ENCODE measurements at places on chromosomes 2 and 18.
A peak's percentile ranks its signal among the peaks of the same experiment; 100 is the strongest.

- no peak for DNase-seq
Observed at GRCh38 chr18:11167778-11168177, 18.4 kb upstream of the PIEZO2 start.

DNA sequence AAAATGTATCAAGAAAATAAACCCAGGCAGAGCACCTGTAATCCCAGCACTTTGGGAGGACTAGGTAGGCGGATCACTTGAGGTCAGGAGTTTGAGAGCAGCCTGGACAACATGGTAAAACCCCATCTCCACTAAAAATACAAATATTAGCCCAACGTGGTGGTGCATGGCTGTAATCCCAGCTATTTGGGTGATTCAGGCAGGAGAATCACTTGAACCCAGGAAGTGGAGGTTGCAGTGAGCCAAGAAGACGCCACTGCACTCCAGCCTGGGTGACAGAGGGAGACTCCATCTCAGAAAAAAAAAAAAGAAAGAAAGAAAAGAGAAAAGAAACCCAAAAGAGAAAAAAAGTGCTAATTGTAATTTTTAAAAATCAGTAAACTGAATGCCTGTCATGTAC, 41.4 kb downstream of the DDX18 start:
- no peak for DNase-seq

- no peak for DNase-seq
Observed at GRCh38 chr2:200310545-200310971, 4.1 kb downstream of the SPATS2L start.

GRCh38 chr2:72011791-72012190, 135.9 kb downstream of the CYP26B1 start:
- DNase-seq: no peak

DNA sequence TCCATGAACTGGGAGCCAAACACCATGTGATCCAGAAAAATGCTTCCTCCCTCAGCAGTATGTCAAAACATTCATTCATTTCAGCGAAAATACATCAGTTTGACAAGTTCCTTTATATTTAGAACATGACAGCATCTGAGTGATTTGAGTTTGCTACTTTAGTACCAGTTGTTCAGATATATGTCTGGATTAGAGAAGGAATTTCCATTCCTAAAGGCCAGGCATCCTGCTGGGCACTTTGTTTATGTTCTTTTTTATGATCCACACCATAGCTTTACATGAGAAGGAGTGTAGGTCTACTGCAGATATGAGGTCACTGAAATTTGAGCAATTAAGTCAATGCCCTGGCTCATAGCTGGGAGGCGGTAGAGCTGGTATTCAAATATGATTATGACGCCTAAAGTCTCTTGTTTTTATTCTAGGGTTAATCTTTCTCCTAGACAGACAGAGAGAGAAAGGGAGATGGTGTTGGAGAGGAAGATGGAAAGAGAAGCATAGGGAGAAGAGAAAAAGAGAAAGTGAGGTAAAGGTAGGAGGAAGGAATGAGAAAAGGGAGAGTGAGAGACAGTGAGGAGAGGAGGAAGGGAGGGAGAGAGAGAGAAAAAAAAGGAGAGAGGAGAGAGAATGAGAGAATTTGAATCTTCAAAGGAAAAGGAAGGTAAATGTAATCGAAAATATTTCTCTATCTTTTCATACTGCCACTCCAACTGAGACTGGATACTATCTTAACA, 839.5 kb upstream of the FANCL start:
- DNase-seq: no peak

DNA sequence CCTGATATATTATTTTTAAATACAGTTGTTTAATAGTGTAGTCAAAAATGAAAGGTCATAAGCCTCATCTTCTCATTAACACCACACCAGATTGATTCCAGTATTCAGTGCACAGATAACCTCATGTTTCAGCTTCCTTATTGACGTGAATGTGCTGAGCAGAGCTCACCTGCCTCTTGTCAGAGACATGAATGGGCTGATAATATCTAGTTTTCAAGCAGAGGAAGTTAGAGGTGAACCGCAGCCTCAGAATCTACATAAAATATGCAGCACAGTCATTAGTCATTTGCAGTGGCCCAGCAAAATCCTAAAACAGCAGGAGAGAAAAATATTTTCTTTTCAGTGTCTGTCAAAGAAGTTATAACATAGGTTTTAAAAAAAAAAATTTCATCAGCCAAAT, 216.2 kb downstream of the GBX2 start:
- peak; percentile 74 for DNase-seq

DNA sequence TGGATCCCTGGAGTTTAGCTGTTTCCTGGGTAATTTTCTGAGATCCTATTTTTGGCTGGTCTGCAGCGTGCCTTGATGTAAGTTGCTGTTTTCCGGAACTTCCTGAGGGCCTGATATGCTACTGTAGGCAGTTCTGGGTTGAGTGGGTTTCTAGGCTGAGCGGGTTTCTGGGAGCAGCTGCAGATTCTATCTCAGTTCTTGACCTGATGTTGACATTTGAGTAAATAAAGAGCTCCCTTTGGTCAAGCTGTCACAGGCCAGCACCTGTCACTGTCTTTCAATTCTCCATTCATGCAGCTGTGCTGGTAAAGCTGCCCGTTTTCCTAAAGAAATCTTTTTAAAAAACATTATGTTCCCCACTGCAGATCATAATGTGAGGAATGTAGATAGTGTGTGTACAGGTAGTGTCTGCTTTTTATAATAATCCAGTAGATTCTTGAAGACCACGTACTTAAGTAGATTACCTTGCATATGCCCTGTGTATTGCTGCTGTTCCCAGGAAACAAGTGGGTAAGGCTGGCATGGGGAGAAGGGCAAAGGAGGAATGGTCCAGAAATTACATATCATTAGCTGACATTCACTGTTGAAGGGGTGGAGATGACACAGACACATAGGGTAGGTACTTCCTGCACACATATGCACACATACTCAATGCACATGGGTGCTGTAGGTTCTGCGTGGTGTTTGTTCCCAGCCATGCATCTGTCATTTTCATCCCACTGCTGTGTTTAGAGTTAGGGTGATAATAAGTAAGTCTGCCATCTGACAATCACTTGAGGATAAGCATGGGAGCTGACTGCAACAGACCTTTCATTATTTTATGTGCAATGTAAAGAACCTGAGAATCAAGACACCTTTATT, 25.9 kb downstream of the CD28 start:
- no peak for DNase-seq

GRCh38 chr18:36409779-36410178, 112.3 kb downstream of the FHOD3 start:
- DNase-seq: no peak

DNA sequence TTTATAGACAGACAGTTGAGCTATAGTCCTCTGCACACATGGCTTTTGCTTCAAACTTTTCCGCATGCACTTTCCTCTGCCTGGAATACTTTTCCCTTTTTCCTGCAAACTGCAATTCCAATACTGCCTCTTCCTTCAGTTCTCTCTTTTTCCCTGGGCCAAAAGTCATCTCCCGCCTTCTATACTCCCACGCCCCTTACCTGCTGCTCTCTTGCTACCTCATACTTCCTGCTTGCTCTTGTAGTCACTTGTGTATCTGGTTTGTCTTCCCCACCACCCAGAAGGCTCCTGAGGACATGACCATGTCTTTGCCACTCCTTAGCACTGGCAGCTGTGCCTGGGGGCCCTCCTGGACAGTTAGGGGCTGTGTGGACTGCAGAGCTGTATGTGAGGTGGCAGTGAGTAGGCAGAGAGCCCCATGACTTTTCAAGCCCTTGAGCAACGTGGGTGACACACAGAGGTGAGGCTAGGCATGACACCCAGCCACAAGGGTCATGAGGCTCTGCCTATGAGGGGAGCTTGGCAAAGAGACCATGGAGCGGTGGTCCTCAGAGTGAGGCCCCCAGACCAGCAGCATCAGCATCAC, 23.2 kb downstream of the SPEG start:
- DNase-seq: peak; percentile 20

- DNase-seq: no peak
Observed at GRCh38 chr2:231199219-231199618, 788 bp downstream of the ARMC9 start.

- DNase-seq: no peak
Observed at GRCh38 chr2:74551942-74552913, 1.5 kb downstream of the LOXL3 start.

DNA sequence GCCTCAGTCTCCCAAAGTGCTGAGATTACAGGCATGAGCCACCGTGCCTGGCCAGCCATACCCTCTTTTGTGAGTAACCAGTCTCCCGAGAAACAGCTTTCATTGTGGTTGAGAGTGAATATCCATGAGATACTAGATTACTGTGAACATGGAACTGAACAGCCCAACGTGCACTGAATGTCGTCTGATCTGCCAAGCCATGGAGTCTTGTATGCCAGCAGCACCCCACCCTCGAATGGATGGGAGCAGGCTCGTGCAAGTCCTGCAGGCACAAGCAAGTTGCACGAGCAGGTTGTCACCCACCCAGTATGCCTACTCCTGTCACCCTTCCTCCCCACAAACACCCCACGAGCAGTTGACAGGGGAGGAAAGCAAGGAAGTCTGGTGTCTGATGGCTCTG, 36.5 kb upstream of the TFCP2L1 start:
- no peak for DNase-seq

DNA sequence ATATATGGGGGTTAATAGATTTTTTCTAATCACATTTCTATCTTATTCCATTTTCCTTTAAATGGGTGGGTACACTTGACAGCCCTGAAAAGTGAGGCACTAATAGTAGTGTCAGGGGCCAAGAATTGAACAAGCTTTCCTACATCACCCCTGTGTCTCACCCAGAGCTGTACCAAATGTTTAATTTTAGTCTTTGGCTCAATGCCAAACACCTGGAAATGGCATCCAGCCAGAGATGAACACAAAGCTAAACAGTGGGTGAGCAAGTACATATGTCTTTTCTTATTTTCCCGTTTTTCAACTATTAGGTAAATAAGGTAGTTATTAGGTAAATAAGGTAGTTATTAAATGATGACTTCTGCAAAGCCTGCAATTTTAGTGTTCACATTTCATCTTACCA, 276.3 kb upstream of the ERBB4 start:
- peak; percentile 59 for DNase-seq

DNA sequence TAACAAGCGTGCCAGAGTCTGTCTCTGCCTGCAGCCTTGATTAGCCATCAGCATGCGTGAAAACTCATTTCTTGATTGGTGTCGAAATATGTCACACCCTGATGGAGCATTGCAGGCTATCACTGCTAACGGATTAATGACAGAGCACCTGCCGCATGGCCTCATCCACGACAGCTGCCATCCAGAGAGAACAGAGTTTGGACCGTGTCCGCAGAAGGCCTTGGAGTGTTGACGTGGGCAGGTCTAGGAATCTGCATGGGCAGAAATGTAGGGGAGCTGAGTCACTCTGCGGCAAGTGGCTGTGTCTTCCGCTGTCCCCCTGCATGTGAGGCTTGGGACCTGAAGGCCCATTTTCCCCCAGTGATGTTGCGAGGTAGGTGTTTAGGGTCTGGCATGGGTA, 43.0 kb downstream of the KLHL29 start:
- no peak for DNase-seq

- DNase-seq: no peak
Observed at GRCh38 chr18:74438091-74438490, 19.0 kb downstream of the DIPK1C start.

- no peak for DNase-seq
Observed at GRCh38 chr2:18312818-18313217, 247.6 kb downstream of the RDH14 start.

GRCh38 chr2:32874931-32875330, 71.8 kb upstream of the LTBP1 start:
- no peak for DNase-seq

DNA sequence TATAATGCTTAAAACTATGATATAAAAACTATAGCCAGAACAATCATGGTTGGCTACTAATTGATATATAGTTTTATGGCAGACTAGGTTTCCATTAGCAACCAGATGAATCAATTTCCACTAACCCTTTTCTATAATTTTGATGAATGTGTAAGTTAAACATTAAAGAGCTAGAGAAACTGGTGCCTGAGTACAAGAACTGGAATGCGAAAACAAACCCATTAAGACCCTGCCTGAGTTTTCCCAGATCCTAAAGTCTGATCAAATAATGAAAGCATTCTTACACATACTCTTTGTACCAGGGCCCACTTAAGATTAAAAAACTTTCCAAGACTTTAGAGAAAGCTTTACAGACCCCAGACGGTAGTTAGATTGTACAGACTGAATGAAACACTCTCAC, 21.3 kb downstream of the MRPL19 start:
- no peak for DNase-seq

- no peak for DNase-seq
Observed at GRCh38 chr2:15800495-15801329, 139.6 kb upstream of the MYCN start.

DNA sequence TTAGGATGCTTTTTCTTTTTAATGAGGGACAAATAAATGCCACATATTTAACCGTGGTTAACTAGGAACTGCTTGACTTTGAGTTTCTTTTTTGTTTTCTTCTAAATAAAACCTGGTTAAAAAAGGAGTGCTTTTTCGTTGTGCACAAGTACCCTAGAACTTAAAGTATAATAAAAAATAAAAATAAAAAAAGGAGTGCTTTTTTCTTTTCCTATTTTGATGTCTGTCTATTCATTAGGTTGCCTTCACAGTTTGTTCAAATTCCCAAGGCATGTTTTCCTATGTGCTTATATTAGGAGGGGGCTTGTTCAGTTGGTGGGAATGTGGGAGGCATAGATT, 4.4 kb downstream of the FOSL2 start:
- DNase-seq: no peak

- no peak for DNase-seq
Observed at GRCh38 chr2:79131687-79132086, 11.4 kb downstream of the REG1A start.

Measured in DND-41 (cell line).